Esophagus squamous epithelium (tissue), 5 donors: ENCODE measurements at places on chromosomes 2 and 18. TPM values are rescaled to one million over a fixed set of nuclear protein-coding genes. Genes with fewer than 3 reads are reported as not detected.

The BABAM2 gene
- 28.2 TPM for total RNA-seq

DNA sequence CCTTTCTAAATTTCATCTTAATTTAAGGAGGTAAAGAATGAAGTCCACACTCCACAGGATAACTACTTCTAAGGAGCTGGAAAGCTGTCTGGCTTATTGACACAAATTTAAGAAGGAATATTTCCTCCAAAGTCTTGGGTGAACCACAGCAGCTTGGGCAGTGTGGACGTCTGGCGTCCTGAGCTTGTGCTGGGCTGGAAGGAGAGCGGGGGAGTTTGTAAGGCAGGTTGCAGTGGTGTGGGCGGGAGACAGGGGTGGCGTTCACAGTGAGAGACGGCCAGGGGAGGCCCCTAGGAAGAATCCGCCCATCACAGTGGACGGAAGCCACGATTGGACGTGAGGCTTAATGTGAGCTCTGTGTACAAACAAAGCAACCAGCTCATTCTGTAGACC, 25.7 kb downstream of the ADI1 start:
- no peak for DNase-seq

- no peak for DNase-seq
Measured at GRCh38 chr18:10412933-10413332, 41.5 kb upstream of the APCDD1 start.

GRCh38 chr2:69380072-69380917, 6.7 kb downstream of the GFPT1 start:
- no peak for DNase-seq

GRCh38 chr18:59629894-59630293, 67.3 kb downstream of the CCBE1 start:
- no peak for DNase-seq
